ENCODE measurements at places on chromosomes 3 and 15.

GRCh38 chr15:74027688-74028087, 33.2 kb downstream of the PML start:
- DNase-seq = no peak

GRCh38 chr15:48858401-48858800, 19.5 kb upstream of the EID1 start:
- no peak for DNase-seq

- DNase-seq = no peak
Observed at GRCh38 chr3:158642005-158642404, 2.3 kb upstream of the GFM1 start.

DNA sequence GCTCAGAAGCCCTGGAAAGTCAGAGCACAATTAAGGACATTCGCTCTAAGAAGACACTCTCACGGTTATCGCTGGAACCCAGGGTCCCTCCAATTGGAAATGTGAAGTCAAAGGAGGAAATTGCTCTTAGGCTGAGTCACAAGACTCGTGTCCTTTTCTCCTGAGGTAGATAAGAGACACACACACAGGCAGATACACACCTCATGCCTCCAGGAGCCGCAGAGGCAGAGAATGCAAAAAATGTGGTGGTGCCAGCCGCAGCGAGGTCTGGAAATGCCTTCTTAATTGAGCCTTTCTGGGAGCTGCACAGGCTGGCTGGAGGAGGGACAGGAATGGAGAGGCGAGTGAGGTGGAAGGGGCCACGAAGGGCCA, 189.3 kb downstream of the OPA1 start:
- DNase-seq = no peak

- no peak for DNase-seq
Observed at GRCh38 chr3:30342318-30343060, 263.9 kb upstream of the TGFBR2 start.

DNA sequence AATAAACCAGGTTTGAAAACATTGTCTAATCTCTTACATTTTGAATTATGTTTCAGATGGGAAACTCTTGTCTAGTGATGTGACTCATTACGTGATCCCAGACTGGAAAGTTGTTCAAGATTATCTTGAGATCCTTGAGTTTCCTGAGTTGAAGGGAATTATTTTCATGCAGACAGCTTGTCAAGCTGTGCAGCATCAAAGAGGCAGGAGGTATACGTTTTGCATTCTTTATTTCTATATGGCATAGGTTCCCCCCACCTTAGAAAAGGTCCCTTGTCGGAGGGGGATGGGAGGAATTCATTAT, 1.5 kb downstream of the DIS3L start:
- DNase-seq = no peak

DNA sequence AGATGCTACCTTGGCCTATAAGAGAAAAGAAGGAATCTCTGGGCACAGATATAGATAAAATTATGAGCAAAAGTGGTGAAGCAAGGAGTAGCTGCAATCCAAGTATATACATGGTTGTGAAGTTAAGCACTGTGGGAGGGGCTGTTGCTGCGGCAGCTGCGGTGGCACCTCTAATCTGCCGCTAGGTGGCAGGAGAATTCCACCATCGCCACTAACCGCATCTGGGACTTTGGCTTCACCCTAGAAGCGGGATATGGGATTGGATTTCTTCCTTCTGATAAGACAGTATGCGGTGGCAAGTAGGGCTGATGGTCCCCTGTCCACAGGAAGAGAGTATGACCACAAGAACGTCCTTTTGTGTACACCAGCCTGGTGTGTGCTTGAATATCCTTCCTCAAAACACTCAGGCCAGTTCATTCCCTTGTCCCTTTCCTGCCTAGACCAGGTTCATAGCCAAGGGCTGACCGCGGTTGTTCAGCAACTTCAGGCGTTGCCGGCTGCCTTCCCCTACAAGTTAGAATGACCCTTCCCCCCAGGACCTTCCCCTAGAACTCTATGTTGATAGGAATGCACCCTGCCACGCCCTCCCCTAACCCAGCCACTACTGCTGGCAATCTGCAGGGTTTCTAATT, 5.1 kb downstream of the MAGEL2 start:
- peak; percentile 50 for DNase-seq

DNA sequence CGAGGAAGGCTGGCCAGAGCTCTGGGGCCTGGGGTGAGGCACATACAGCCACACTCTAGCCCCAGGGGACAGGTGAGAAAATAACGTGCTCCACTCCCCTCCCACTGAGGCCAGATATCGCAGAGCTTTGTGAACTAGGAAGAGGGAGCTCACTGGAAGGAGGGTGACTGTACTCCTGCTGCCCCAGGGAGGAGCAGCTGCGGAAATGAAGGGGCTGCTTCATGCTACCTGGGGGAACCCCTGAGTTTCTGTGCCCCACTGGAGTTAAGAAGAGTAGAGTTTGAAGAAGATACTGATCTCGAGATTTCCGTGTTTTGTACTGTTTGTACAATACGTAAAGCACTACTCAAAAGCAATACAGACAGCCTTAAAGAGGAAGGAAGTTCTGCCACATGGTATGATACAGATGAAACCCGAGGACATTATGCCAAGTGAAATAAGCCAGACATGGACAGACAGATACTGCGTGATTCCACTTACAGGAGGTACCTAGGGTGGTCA, 44.6 kb downstream of the CMTM6 start:
- peak; percentile 89 for DNase-seq

DNA sequence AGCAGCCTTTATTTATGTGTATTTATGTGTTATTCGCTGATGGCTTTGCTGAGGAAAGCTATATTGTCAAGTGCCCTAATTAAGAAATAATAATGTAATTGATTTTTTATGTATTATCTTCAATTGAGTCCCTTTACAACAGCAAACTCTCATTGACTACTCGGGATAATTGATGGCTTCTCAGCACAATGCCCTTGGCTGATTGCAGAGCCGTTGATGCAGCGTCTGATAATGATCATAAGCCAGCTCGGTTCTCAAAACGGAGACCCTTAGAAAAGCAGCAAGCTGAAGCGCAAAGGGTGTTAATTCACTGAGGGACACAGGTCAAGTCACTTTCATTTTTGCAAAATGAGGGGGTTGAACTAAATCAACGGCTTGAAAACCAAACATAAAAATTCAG, 357.1 kb upstream of the KCNH8 start:
- DNase-seq = no peak

DNA sequence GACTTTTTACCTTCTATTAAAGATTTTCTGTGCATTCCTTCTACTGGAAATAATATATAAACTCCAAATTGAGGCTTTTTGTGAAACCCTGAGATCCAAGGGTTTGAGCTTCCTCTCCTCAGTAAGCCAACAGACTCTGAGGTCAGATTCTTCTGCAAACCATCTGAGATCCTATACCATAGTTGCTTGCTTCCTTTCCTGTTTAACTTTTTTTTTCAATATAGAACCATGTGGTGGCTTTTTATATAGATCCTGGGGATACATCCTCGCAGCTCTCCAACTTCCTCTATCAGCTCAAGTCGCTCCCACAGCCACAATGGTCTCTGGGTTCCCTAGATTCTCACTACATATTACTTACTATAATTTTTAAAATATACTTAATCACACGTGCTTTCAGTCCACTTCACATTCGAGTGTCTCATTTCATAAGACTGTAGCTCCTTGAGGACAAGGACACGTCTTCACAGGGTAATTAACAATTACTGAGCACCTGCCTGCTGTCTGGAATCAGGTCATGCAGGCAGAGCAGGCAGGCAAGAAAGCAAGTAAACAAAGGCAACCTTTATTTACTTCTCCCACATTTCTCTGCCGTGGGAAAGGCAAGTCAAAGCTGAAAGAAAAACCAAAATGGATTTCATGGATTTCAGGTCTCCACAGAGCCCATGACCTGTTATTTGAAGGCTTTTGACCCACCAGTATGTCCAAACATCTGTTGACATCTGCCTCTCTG, 941.5 kb downstream of the FHIT start:
- DNase-seq = no peak

- DNase-seq = no peak
Observed at GRCh38 chr3:101042996-101043686, 49.9 kb upstream of the ABI3BP start.

DNA sequence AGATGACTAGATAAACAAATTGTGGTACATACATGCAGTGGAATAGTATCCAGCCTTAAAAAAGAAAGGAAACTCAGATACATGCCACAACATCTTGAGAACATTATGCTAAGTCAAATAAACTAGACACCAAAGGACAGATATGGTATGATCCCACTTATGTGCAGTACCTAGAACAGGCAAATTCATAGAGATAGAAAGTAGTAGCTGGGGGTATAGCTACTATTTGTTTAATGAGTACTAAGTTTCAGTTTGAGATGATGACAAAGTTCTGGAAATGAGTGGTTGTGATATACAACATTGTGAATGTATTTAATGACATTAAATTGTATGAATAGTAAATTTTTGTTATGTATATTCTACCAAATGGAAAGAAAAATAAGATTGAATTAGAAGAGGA, 477.2 kb upstream of the CFAP20DC start:
- no peak for DNase-seq

- DNase-seq = peak; percentile 18
Observed at GRCh38 chr3:87225659-87226058, 1.4 kb upstream of the CHMP2B start.

DNA sequence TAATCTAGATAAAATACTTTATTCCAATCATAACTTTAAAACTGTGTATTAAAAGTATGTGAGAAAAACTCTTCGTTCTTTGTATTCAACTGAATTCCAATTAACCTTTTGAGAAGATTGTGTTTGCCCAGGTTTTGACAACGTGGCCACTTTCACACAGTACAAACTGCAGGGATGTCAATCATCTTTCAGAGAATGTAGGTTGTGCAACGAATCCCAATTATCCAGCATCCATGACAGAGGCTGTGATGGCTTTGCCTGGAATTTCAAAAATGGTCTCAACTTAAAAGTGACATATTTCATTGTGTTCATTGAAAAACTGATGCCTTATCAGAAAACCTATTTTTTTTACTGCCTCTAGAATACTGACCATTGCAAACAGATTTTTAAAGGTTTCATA, 615.1 kb upstream of the KCNMB2 start:
- DNase-seq = no peak

GRCh38 chr15:78830514-78831228, 19.4 kb upstream of the ADAMTS7 start:
- peak; percentile 38 for DNase-seq

DNA sequence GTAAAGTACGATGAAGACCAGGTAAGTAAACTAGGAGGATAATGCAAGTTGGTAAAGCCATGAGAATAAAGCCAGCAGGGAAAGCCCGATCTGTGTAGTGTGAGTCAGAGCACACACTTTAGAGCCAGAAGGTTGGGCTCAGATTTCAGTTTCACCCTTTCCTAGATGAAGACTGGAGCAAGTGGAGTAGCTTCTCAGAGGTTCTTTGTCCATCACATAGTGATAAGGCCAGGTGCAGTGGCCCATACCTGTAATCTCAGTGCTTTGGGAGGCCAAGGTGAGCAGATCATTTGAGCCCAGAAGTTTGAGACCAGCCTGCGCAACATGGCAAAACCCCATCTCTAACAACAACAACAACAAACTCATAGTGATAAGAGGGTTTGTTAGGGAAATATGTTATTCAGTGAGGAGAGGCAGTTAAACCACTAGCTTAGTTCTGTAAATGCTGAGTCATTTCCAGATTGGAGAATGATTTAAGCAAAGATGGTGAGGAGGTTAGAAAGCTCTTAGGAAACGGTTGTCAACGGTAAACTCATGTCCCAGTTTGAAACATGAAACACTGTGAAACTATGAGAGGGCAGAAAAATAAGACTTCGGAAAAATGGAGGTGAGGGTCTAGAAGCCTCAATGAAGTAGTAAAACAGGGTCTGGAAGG, 39.0 kb downstream of the IL12A start:
- DNase-seq = no peak

DNA sequence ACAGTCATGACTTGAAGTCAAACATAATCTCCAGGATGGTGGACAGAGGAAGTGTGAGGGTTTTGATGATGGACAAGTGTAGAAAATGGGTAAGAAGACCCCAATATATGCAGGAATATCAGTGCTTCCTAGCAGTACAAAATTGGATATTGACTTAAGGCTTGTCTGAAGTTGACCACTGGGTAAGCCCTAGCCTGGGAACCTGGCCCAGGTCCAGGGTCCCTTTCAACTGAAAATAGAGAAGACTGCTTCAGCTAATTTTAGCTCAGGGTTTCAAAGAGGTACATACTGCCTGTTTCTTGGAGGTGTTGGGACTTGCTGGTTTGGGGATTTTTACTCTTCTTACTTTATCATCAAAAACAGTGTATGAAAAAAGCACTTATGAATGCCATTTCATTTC, 4.7 kb downstream of the NR1D2 start:
- no peak for DNase-seq

- DNase-seq = no peak
Observed at GRCh38 chr15:94236608-94237007, 5.2 kb downstream of the MCTP2 start.

GRCh38 chr3:152200476-152201420, 68.0 kb upstream of the MBNL1 start:
- peak; percentile 56 for DNase-seq

- no peak for DNase-seq
Observed at GRCh38 chr15:68695061-68695595, 116.3 kb downstream of the CORO2B start.

DNA sequence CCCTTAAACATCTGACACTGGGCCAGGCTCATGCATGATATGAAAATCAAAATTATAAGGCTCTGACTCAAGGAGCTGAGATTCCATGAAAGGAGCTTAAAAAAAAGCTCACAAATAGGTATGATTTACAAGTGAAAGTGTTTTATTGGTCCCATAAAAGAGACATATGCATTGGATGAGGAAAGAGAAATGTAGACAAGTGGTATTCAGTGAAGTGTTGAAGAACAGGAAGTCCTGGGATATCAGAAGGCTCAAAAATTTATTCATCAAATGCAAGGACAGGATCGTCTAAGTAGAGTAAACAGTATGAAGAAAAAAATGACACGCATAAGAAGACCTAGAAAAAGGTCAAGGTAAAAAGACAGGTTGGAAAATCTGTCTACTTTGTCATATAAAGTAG, 188.9 kb downstream of the CBLB start:
- DNase-seq = no peak

DNA sequence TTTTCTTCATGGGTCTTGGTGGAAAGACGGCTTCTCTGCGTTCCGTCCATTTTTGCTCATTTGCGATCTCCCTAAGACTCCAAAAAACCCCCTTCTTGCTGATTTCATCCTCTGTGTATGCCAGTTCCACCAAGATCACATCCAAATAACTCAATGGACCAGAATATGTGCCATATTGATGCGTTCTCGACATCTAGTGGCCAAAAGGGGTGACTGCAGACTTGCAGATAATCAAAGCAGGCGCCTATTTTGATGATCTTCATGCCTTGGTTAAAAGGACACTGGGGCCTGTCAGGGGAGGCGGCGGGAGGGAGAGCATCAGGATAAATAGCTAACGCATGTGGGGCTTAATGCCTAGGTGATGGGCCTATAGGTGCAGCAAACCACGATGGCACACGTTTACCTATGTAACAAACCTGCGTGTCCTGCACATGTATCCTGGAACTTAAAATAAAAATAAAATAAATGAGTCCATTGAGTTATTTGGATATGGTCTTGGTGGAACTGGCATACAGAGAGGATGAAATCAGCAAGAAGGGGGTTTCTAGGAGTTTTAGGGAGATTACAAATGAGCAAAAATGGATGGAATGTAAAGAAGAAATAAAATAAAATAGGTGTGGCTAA, 104.2 kb upstream of the RAD18 start:
- DNase-seq = peak; percentile 8

All from B cell (primary cell).